ENCODE measurements at places on chromosomes 6 and 20.

DNA sequence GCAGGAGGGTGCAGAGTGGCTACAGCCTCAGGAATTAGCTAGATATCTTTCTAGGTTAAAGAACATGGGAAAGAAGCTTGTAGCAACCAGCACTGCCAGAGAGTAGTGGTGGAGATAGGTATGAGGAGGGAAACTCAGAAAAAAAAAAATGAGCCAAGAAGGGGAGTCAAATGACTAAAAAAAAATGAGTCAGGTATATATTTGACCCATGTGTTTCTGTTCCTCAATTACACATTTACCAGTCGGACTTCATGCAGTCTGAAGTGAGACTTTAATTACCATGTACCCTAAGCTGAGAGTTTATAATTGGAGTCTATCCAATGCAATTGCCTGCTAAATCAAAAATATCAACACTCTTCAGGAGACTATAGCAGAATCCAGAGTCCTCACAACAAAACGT lies 964.6 kb downstream of the HACE1 start:
- DNase-seq: no peak

DNA sequence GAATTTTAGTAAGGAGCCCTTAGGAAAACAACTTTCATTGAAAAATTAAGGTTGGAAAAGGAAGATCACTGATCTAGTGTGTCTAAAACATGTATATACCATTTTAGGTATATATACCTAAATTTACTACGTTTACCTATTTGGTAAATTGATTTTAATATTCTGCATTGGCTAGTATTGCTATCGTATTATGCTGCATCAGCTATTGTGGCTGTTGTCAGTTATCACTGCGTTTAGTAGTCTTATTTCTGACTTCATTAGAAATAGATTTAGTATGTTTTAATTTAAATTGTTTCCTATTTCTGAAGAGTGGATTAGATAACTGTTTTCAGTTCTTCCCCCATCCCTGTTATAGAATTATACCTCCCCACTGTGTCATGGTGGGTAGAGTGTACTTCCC lies 101.7 kb upstream of the ARG1 start:
- no peak for DNase-seq

- DNase-seq: no peak
Measured at GRCh38 chr6:115885636-115886366, 174.9 kb downstream of the FRK start.

GRCh38 chr6:34182751-34183531 lies 37.1 kb upstream of the GRM4 start:
- DNase-seq: no peak

DNA sequence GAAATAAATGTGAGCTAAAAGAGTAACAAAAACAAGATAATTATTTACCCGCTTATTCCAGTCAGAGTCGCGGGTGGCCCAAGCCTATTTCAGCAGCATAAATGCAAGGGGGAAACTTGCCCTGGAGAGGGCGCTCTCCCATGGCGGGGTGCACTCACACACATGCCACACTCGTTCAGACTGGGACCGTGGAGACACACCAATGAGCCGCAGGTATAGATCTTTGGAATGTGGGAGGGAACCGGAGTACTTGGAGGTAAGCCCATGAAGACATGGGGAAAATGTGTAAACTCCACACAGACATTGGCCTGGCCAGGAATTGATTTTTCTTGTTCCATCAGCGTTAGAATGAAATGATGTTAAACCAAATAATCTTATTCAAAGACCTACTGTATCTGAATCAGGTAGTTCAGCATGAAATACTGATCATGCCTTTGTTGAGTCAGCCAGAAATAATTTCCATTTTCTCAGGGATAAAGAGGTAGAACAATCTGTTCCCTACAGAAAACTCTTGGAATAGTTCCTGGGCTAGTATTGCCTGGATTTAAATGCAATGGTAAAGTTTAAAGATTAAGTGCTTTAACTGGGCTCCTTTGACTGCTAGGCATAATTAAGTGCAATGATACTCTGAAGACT lies 191.5 kb downstream of the MCHR2 start:
- DNase-seq: no peak

DNA sequence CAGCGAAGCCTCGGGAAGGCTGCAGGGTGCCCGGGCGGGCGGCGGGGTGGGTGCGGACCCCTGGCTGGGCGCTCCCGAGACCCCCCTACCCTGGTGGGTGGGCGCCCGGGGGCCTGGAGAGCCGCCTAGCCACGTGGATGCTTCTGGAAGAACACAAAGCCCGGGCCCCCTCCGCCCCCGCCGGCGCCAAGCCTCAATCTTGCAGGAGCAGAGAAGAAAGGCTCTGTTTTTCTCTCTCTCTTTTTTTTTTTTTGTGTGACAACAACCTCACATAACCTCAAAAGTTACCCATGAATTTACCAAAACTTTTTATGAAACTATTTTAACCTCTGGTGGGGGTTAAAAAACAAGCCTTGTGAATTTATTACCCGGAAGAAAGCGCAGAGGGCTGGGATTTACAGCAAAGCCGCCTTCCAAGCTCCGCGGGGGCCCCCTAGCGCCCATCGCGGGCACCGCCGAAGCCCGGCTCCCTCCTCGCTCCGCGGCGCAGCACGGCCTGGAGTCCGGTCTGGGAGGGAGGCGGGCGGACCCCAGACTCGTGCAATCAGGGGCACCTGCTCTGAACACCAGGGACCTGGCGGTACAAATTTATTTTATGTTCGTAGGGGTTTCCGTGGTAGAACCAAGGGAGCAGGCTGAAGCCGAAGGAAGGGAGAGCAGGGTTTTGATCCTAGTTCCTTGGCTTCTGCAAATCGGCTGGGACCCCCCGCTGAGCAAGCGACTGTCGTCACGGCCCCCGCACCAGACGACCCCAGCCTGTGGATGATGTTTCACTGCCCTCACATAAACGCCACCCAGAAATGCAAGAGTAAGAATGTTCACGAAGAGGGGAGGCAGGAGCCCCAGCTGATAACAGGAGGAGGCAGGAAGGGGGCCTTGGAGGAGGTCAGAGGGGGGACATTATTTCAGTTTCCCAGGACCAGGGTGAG lies 58.9 kb downstream of the ZNF831 start:
- DNase-seq: peak; percentile 56

DNA sequence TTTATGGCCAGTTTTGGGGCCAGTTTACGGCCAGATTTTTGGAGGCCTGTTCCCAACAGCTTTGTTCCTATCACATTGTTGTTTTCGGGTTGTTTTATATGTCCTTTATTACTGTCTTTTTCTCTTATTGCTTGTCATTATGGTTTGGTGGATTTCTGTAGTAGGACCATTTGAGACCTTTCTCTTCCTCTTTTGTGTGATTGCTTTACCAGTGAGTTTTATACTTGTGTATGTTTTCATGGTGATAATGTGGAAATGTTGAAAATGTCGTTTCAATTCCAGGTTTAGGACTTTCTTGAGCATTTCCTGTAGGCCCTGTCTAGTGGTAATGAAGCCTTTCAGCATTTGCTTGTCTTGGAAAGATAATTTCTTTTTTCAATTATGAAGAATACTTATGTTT lies 17.8 kb downstream of the HLA-B start:
- no peak for DNase-seq

GRCh38 chr6:144478483-144478882 lies 193.3 kb downstream of the UTRN start:
- no peak for DNase-seq

- no peak for DNase-seq
Measured at GRCh38 chr6:72272958-72273357, 348.9 kb upstream of the KCNQ5 start.

DNA sequence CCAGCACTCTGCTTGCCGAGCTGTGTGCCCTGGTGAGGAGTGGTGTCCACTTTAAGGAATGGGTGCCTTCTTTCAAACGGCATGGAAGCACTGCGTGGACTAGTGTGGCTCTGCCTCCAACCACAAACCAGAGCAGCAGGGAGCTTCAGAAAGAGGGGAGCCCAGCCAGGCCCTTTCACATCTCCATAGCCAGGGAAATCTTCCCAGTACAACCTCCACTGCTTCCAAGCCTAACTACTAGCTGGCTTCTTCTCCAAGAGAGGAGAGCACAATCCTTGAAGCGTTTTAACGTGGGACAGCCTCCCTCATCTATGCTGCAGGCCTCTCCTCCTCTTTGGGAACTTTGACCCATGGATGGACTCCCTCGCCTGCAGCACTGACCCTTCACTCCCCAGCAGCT lies 26.7 kb downstream of the TNXB start:
- DNase-seq: no peak

GRCh38 chr20:13119583-13119982 lies 101.5 kb upstream of the ISM1 start:
- DNase-seq: peak; percentile 50

- DNase-seq: no peak
Measured at GRCh38 chr6:132286298-132287019, 114.8 kb downstream of the MOXD1 start.

DNA sequence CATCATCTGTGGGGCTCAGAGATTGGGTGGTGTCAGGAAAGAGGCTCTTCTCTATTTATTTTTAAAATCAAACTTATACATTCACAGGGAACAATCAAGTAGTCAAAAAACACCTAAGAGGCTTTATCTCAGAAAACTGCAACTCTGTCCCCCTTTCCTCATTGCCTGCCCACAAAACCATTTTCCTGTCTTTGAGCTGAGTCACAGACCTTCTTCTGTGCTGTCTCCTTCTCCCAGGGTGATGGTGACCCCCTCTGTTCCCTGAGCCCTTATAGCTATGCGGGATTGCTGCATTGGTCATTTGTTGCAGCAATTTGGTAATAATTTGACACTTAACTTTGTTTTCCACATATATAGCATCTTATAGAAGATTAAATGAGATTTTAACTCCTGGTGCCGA lies 195.2 kb upstream of the PROKR2 start:
- no peak for DNase-seq

DNA sequence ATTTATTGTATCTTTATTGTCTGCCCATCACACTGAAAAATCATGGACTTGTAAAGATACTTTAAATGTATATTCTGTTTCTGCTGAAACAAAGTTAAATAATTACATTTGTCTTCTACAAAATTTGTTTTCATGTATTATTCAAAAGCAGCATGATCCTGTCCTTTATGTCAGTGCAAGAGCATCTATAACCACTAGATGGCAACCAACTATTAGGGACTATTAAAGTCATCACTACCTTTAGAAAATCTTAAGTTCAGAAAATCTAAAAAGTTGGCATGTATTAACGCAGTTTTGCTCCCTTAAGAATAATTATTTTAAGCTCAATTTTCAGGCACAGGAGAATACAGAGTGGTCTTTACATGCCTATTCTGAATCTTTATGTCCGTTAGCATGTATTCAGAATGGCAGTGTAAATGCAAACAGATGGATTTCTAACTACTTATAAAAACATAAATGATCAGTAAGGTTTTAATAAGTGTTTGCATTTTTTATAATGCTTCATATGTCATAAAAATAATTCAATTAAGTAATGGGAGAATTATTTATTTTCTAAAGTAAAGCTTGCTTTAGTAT lies 17.8 kb downstream of the TMEM30A start:
- no peak for DNase-seq

DNA sequence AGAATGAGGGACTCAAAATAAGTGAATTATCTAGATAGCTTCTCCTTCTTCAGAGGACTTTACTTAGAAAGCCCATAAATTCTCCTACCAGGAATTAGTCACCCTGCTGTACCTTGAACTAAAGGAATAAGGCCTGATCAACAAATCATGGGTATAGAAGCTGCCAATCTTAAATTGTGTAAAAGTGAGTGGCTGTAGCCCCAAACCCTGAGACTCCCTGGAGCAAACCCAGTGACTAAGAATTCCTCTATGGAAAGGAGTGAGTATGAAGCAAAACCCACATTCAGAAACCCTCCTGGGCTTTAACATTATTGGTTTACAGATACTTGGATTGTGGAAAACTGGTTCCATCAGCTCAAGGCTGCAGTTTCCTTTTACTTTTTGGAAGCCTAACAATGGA lies 285.8 kb upstream of the TBX18 start:
- DNase-seq: no peak

GRCh38 chr20:2382833-2383232 lies 2.1 kb downstream of the TGM6 start:
- DNase-seq: no peak

DNA sequence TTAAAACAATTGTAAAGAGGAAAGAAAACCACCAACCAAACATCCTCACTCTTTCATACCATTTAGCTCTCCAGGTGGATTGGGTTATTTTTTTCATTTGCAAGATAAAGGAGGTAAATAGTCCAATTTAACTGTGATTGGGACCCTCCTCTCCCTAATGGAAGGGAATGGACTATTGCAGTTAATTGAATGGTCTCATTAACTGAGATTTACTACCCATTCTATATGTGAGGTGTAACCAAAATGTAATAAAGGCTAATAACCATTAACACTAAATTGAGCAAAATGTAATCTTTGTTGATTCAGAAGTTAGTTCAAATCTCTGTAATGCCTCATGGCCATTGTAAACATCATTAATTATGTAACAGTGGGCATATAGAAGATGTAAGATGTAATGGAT lies 105.0 kb downstream of the KLHL32 start:
- no peak for DNase-seq

DNA sequence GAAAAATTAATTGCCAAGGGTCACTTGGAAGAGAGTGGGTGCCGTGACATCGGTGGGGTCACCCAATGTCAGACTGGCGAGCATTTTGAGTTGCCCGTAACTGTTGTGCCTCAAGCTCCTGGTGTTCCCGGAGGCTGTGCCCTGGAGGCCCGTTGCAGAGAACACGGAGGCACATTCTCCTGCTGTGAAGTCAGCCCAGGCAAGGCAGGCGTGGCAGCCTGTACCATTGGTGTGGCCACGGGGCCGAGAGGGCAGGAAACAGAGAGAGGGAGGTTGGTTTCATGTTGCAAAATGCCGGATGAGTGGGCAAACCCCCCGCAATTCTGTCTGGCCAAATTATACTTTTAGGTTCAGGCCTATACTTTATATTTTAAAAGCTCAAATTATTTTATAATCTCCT lies 81.2 kb downstream of the THBS2 start:
- DNase-seq: no peak

GRCh38 chr20:44388466-44389023 lies 33.0 kb downstream of the HNF4A start:
- DNase-seq: peak; percentile 65

- DNase-seq: no peak
Measured at GRCh38 chr6:90169374-90169773, 127.3 kb downstream of the BACH2 start.

GRCh38 chr6:11111769-11112437 lies 378 bp upstream of the ERVFRD-1 start:
- DNase-seq: no peak

GRCh38 chr6:39281312-39281980 lies 32.8 kb downstream of the KCNK17 start:
- DNase-seq: no peak

GRCh38 chr6:52526634-52527033 lies 50.2 kb downstream of the TRAM2 start:
- no peak for DNase-seq

DNA sequence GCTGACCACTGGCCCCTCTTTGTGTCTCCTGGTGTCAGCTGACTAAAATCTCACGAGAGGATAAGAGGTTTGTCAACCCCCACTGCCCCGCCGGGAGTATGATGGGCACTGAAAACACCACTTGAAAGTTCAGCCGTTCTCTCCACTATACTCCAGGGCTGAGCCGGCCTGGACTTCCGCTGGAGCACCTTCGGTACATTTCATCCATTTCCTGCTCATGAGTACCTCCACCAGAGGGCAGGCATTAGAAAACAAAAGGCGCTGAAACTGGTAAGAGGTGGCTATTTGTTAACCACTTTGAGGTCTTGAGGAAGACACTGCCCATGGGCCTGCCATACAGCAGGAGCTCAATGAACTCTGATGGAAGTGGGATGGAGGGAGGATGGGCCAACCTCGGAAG lies 17.9 kb upstream of the ANKRD60 start:
- DNase-seq: peak; percentile 16

GRCh38 chr6:148653138-148653776 lies 93.6 kb upstream of the UST start:
- DNase-seq: no peak

GRCh38 chr6:36128793-36129192 lies 1.5 kb upstream of the MAPK13 start:
- no peak for DNase-seq

GRCh38 chr20:55744896-55745295 lies 260.4 kb downstream of the CBLN4 start:
- DNase-seq: no peak
